ENCODE measurements at places on chromosomes 16 and 17.

DNA sequence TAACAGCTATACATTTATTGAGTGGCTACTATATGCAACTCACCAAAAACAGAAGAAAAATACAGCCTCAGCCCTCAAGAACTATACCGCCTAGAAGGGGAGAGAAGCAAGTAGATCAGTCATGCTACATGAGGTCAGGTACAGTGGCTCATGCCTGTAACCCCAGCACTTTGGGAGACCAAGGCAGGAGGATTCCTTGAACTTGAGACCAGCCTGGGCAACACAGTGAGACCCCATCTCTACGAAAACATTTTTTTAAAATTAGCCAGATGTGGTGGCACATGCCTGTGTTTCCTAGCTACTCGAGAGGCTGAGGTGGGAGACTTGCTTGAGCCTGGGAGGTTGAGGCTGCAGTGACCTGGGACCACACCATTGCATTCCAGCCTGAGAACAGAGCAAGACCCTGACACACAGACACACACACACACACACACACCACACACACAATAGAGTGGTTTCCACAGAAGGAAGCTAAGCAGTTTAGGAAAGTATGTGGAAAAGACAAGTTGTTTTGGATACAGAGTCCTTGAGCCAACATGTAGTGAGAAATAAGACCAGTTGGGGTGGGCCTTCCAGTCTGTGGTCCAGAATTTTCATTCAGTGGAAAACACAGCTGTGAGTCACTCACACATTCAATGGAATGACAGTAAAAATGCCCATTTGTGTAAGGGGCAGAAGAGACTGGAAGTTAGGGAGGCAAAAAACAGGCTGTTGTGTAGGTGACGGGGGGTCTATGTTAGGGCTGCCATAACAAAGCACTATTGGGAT is 10.7 kb upstream of the SNTB2 start:
- DNase-seq, result no peak

- DNase-seq, result no peak
Observed at GRCh38 chr16:86869288-86870022, 291.1 kb downstream of the FOXL1 start.

GRCh38 chr17:43367737-43368242 is 31.0 kb upstream of the ARL4D start:
- peak; percentile 92 for DNase-seq

GRCh38 chr17:39754958-39755553 is 17.3 kb downstream of the GRB7 start:
- DNase-seq, result no peak

- DNase-seq, result no peak
Observed at GRCh38 chr17:77258638-77259037, 117.9 kb downstream of the SEC14L1 start.

- DNase-seq, result no peak
Observed at GRCh38 chr17:79075446-79075750, 774 bp downstream of the ENGASE start.

DNA sequence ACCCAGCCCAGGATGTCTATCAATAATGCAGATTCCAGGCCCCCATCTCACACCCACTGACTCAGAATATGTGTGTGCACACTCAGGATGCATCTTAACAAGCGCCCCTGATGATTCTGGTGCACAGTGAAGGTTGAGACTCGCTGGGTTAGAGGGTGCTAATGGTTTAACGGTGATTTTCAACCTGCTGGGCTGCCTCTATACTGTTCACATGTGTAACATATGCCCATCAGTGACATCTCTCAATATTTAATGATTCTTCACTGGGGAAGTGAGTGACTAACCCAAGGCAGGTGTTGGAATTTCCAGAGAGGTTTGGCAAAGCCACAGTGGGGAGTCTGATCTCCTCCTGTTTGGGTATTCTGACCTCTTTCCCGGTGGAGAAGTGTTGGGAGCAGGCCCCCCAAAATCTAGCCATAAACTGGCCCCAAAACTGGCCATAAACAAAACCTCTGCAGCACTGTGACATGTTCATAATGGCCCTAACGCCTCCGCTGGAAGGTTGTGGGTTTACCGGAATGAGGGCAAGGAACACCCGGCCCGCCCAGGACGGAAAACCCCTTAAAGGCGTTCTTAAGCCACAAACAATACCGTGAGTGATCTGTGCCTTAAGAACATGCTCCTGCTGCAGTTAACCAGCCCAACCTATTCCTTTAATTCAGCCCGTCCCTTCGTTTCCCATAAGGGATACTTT is 4.1 kb upstream of the DOC2B start:
- no peak for DNase-seq

DNA sequence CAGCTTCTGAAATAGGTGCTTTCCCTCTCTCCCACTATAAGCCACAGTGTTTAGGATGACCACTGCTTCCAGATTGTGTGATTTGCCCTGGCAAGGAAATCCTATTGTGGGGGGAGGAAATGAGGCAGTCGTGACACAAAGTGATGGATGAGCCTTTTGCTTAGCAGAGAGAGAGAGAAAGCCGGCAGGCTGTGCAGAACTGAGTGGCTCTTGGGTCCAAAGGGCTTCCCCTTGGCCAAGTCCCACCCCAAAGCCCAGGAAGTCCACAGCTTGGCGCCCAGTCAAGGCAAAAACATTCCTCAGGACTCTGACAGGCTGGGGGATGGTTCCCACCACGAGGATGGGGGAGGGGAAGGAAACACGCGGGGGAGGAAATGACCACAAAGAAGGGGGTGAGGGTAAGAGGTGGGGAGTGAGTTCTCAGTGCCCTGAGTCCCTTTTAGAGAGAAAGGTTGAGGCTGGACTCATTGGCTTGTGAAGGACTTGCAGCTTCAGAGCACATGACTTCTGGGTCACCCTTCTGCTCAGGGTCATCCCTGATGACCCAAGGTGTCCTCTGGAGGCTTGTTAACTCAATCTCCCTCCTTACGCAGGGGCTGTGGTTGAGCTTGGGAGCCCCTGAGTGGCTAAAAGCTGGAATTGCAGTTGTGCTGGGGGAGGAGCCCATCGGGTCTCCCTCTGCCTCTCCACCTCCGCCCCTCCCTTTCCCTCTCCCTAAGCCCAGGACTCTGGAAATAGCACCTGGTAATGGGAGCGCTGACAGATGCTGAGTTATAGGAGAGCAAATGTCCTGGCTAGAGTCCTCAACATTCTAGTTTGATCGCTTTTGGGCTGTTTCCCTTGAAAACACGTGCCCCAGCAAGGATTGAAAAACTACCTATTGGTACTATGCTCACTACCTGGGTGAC is 10.3 kb upstream of the MSL1 start:
- peak; percentile 79 for DNase-seq

- peak; percentile 8 for DNase-seq
Observed at GRCh38 chr16:69187446-69188235, 677 bp downstream of the SNTB2 start.

GRCh38 chr17:66777689-66778225 is 57.2 kb upstream of the CACNG5 start:
- no peak for DNase-seq

GRCh38 chr16:11329071-11329491 is 16.2 kb upstream of the RMI2 start:
- no peak for DNase-seq

GRCh38 chr17:58326609-58327362 is 1.8 kb downstream of the TSPOAP1 start:
- DNase-seq, result no peak

GRCh38 chr16:69581297-69581696 is 15.5 kb downstream of the NFAT5 start:
- no peak for DNase-seq
